ENCODE measurements at places on chromosomes 12 and 14. TPM values are rescaled to one million over a fixed set of nuclear protein-coding genes. Genes with fewer than 3 reads are reported as not detected.

The LMNTD1 gene
- total RNA-seq, result not detected

The KLRC4 gene
- total RNA-seq, result not detected

The STON2 gene
- total RNA-seq, result 54.0 TPM

The SLC25A47 gene
- total RNA-seq, result not detected

The DTX1 gene
- total RNA-seq, result 4.5 TPM

The TSPAN19 gene
- total RNA-seq, result not detected

The DAO gene
- total RNA-seq, result not detected

The GNB3 gene
- 10.4 TPM for total RNA-seq

The NTF3 gene
- total RNA-seq, result 58.9 TPM

The KRT3 gene
- total RNA-seq, result not detected

The P2RX2 gene
- total RNA-seq, result not detected

The PAH gene
- not detected for total RNA-seq

The CAND1 gene
- 31.6 TPM for total RNA-seq

The MYH7 gene
- not detected for total RNA-seq

The ARHGDIB gene
- 87.1 TPM for total RNA-seq

The RESF1 gene
- 26.0 TPM for total RNA-seq

The ERO1A gene
- 25.9 TPM for total RNA-seq

The ATL1 gene
- total RNA-seq, result 1.2 TPM

The LRP1-AS gene
- total RNA-seq, result not detected

The TRPV4 gene
- total RNA-seq, result not detected

The SDS gene
- 34.5 TPM for total RNA-seq

The ANKRD33 gene
- total RNA-seq, result not detected

The CCDC184 gene
- total RNA-seq, result 1.6 TPM

The MYO1H gene
- not detected for total RNA-seq

The MBD6 gene
- total RNA-seq, result 48.5 TPM

The AQP2 gene
- not detected for total RNA-seq

The FAM186B gene
- total RNA-seq, result not detected

The FAM222A gene
- total RNA-seq, result 3.3 TPM

The IRAK3 gene
- total RNA-seq, result 35.9 TPM

The CAMKK2 gene
- 36.9 TPM for total RNA-seq

The PTPRO gene
- 0.11 TPM for total RNA-seq

The ADAMTS20 gene
- not detected for total RNA-seq

The TEX22 gene
- total RNA-seq, result not detected

The CD4 gene
- total RNA-seq, result 2.6 TPM

The TAS2R46 gene
- total RNA-seq, result 23.2 TPM

The ZFHX2 gene
- 1.3 TPM for total RNA-seq

The LRRC9 gene
- total RNA-seq, result not detected

The SYCP3 gene
- total RNA-seq, result not detected

The TMEM63C gene
- 0.11 TPM for total RNA-seq

The ATP2A2 gene
- total RNA-seq, result 185 TPM

The CAPS2 gene
- total RNA-seq, result 11.0 TPM

The KLRB1 gene
- not detected for total RNA-seq

The ENDOU gene
- not detected for total RNA-seq

The FBLN5 gene
- 280 TPM for total RNA-seq

The TAS2R42 gene
- not detected for total RNA-seq

The MYF5 gene
- not detected for total RNA-seq

The OR6C4 gene
- not detected for total RNA-seq

The SOX5 gene
- 18.2 TPM for total RNA-seq

The HAL gene
- 1.5 TPM for total RNA-seq

The NEUROD4 gene
- total RNA-seq, result not detected

The CERS5 gene
- total RNA-seq, result 29.7 TPM

The INHBE gene
- not detected for total RNA-seq

The TAS2R31 gene
- total RNA-seq, result not detected

The SLC25A21 gene
- not detected for total RNA-seq
